Neuronal stem cell (in vitro differentiated cells): ENCODE measurements at places on chromosomes 2 and 18.

DNA sequence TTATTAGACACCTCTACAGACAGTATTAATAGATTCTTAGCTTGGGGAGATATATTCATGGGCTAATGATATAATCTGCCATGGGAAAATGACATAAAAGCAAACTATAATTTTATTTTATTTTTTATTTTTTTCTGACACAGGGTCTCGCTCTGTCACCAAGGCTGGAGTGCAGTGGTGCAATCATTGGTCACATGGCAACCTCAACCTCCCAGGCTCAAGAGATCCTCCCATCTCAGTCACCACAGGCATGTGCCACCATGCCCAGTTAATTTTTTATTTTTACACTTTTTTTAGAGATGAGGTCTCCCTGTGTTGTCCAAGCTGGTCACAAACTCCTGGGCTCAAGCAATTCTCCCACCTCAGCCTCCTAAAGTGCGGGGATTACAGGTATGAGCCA, 39.3 kb downstream of the RTN4 start:
- peaks cover 7% of the 10 kb centered on the region for H3K4me1 ChIP-seq
- no peak overlapping the region for H3K4me3 ChIP-seq
- no peaks in the 10 kb centered on the region for H3K27me3 ChIP-seq
- no peak for DNase-seq

GRCh38 chr2:69382547-69382946, 4.5 kb downstream of the GFPT1 start:
- H3K27ac ChIP-seq = no peak overlapping the region
- H3K27me3 ChIP-seq = no peaks in the 10 kb centered on the region
- H3K4me3 ChIP-seq = no peak overlapping the region
- no peaks in the 10 kb centered on the region for H3K36me3 ChIP-seq

DNA sequence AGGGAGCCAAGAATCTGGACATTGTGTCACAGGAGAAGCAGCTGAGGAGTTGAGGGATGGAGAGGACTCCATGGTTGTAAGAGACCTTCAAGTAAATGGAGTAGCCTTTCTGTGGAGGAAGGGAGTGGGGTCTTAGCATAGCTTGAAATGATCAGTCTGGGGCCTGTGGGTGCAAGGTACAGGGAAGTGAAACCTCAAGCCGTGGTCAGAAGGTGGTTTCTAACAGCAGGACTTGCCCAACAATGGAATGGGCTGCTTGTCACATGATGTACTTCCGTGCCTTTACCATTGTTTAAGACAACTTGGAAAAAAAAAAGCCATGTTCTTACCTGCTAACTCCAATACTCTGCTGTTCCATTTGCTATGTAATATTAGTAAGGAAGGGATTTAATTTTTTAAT, 140.7 kb downstream of the LDLRAD4 start:
- no peaks in the 10 kb centered on the region for H3K27me3 ChIP-seq
- no peak overlapping the region for H3K4me3 ChIP-seq
- no peaks in the 10 kb centered on the region for H3K36me3 ChIP-seq
- DNase-seq = no peak
- no peaks in the 10 kb centered on the region for H3K4me1 ChIP-seq

GRCh38 chr2:111668741-111669140, 215.3 kb downstream of the ANAPC1 start:
- H3K27me3 ChIP-seq = no peaks in the 10 kb centered on the region
- no peak overlapping the region for H3K4me3 ChIP-seq
- DNase-seq = no peak
- H3K36me3 ChIP-seq = no peaks in the 10 kb centered on the region

- H3K36me3 ChIP-seq = no peaks in the 10 kb centered on the region
- H3K4me1 ChIP-seq = peaks cover 9% of the 10 kb centered on the region
- H3K4me3 ChIP-seq = no peak overlapping the region
- no peak overlapping the region for H3K27ac ChIP-seq
Measured at GRCh38 chr18:39698436-39698835, 2132.8 kb upstream of the CELF4 start.

DNA sequence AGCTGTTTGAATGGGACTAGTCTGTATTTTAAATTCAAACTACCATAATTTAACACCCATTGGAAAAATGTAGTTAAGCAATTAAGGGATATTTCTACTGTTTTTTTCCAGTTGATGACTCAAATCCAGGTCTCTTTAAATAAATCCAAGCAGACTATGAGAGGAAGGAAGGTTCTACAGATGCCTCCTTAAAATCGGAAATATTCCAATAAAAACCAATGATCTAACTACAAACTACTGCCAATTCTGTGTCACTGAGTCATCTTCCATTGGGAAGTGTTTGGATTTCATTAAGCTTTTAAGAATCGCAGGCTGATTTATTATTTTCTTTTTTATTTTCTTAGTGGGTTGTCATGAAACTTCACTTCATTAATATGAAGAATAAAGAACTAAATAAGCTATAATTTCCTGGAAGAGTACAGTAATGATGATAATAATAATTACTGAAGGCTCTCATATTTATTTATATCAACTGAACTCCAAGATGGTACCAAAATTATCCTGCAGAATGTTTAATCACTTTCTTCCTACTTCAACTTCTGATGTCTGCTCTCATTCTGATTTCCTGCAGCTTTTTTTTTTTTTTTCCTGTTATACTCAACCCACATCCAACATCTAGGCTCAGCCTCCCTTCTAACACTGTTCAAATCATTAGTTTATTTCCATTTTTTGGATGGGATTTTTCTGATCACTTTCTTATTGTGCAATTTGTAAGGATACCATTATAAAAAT, 166.3 kb upstream of the FN1 start:
- no peaks in the 10 kb centered on the region for H3K27me3 ChIP-seq
- H3K36me3 ChIP-seq = no peaks in the 10 kb centered on the region
- H3K27ac ChIP-seq = no peak overlapping the region
- H3K4me1 ChIP-seq = no peaks in the 10 kb centered on the region
- no peak overlapping the region for H3K4me3 ChIP-seq
- DNase-seq = no peak

DNA sequence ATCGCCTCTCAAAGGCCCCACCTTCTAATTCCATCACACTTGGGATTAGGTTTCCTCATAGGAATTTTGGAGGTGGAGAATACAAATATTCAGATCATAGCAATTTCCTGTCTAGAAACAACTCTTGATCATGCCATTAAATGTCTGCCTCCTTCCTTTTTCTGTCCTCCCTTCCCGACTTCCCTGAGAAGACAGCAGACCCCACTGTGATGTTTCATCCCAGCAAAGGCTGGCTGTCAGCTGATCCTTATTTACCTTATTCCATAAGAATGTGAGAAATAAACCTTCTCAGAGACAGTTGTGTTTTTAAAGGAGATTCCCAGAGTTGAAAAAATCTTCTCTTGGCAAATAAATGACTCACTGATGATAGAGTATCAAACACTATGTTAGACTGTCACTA, 133.9 kb downstream of the TDRD15 start:
- no peaks in the 10 kb centered on the region for H3K36me3 ChIP-seq
- H3K4me1 ChIP-seq = peaks cover 9% of the 10 kb centered on the region
- no peak overlapping the region for H3K4me3 ChIP-seq
- no peaks in the 10 kb centered on the region for H3K27me3 ChIP-seq

- peak; percentile 95 for DNase-seq
- no peaks in the 10 kb centered on the region for H3K4me1 ChIP-seq
- H3K27me3 ChIP-seq = peaks cover 17% of the 10 kb centered on the region
Measured at GRCh38 chr2:79512442-79513401, at the start of gene CTNNA2. TSS of gene CTNNA2 (plus strand) at chr2:79513051.

GRCh38 chr2:98454500-98455235, 10.0 kb downstream of the INPP4A start:
- DNase-seq = no peak
- no peak overlapping the region for H3K4me3 ChIP-seq
- peaks cover 21% of the 10 kb centered on the region for H3K36me3 ChIP-seq
- H3K27me3 ChIP-seq = no peaks in the 10 kb centered on the region

GRCh38 chr18:79917169-79917852, 34.1 kb downstream of the SLC66A2 start:
- H3K4me3 ChIP-seq = no peak overlapping the region
- H3K27ac ChIP-seq = no peak overlapping the region
- H3K27me3 ChIP-seq = no peaks in the 10 kb centered on the region
- DNase-seq = no peak
- H3K4me1 ChIP-seq = no peaks in the 10 kb centered on the region

DNA sequence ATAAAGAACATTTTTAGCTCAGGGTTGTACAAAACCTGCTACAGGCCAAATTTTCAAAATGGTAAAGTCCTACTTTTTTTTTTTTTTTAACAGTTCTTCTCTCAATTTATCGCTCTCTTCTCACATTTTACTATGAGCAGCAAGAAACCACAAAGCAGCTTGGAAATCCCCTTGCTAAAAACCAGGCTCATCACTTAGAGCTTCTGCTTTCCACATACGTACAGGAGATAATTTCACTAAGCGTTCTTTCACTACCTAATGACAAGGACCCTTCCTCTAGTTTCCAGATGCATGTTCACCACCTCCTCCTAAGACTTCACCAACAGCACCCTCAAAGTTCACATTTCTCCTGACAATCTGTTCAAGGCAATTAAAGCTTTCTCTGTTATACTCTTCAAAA, 294.9 kb upstream of the CYRIA start:
- H3K27ac ChIP-seq = no peak overlapping the region
- H3K4me3 ChIP-seq = no peak overlapping the region
- H3K36me3 ChIP-seq = no peaks in the 10 kb centered on the region
- DNase-seq = no peak

GRCh38 chr2:56185101-56185581, 1.4 kb downstream of the CCDC85A start:
- peaks cover 10% of the 10 kb centered on the region for H3K4me1 ChIP-seq
- H3K4me3 ChIP-seq = peak overlapping the region; percentile 83
- no peaks in the 10 kb centered on the region for H3K36me3 ChIP-seq
- no peak overlapping the region for H3K27ac ChIP-seq

DNA sequence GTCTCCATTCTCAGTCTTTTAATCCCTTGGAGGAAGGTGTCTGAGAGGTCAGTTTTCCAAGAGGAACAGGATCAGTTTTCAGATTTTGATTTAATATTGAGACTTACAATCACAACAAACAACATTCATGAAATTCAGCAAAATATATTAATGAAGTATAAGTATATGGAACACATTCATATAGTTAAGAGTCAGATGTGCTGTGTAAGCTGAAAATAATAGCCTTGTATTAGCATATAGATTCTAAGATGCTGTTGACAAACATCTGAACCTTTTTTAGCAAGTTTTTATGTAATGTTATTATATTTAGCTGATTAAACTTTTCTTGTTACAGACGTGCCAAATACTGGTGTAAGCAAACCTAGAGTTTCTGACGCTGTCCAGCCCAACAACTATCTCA, 163.9 kb downstream of the PKP4 start:
- no peak overlapping the region for H3K4me3 ChIP-seq
- DNase-seq = no peak
- peaks cover 12% of the 10 kb centered on the region for H3K36me3 ChIP-seq
- no peaks in the 10 kb centered on the region for H3K4me1 ChIP-seq

DNA sequence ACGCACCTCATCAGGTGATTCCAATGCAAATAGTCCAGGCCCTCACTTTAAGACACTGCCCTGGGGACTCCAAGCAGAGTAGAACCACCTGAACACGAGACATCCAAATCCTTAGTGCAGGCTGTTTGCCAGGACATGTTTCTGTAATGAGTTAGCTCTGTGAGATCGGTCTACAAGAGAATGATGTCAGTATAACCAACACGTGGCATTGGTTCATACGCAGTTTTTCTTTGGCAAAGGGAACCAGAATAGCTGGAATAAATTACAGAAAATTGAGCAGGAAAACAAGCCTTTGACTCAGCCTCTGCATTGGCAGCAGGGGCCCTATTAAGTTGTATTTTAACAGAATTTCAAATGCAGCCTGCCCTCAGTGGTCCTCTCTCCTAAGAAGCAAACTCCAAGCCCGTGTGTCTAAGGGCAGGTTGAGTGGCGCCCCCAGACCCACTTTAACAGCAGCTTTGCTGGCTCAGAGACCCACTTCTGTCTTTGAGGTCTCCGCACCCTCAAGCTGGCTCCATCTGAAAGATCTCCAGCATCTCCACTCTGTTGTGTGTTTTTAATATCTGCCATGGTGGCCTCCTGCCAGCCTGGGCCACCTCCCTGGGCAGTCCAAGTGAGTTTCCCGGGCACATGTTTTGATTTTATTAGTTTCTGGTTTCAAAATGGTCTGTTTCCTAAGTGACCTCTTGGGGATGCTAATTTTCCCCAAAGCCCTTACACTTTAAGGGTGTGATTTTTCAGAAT, 61.3 kb downstream of the ALPK2 start:
- H3K4me1 ChIP-seq = no peaks in the 10 kb centered on the region
- H3K36me3 ChIP-seq = peaks cover 5% of the 10 kb centered on the region
- H3K27ac ChIP-seq = no peak overlapping the region
- DNase-seq = no peak
- no peak overlapping the region for H3K4me3 ChIP-seq
- H3K27me3 ChIP-seq = no peaks in the 10 kb centered on the region

DNA sequence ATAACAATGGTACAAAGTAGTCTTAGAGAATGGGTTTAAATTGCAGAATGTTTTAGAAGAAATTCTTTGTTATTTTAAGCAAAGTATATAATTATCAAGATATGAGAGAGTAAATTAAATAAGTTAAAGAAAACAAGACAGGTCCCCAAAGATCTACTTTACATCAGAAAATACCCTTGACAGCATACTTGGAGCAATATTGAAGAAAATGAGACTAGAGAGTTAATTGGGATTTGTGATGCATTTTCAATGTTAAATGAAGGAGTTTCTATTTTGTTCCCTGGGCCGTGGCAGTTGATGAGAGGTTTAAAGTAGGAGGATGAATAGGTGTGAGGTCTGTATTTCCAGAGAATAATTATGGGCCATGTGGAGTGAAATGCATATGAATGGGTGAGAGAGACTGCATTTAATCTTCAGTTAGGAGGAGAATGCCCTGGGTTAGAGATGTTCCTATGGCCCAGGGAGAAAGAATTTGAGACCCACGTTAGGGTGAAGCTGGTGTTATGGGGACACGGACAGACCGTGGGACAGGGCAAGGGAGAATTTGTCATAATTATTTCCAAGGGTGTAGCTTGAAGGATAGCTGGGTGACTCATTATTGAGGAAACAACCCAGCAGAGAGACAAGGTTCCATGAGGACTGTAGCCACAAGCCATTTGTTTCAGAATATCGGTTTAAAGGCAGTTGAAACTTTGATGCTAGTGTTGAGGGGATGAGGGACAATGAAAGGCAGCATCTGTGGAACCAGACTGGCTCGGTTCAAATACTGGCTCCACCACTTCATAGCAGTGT, 22.7 kb downstream of the MGAT5 start:
- no peak for DNase-seq
- no peaks in the 10 kb centered on the region for H3K27me3 ChIP-seq
- H3K36me3 ChIP-seq = peaks cover 2% of the 10 kb centered on the region
- no peak overlapping the region for H3K27ac ChIP-seq

- H3K36me3 ChIP-seq = no peaks in the 10 kb centered on the region
- DNase-seq = no peak
- H3K27ac ChIP-seq = no peak overlapping the region
- peaks cover 14% of the 10 kb centered on the region for H3K4me1 ChIP-seq
Measured at GRCh38 chr18:58290116-58290695, 246.2 kb downstream of the NEDD4L start.
